ENCODE measurements at places on chromosomes 7 and 10.

DNA sequence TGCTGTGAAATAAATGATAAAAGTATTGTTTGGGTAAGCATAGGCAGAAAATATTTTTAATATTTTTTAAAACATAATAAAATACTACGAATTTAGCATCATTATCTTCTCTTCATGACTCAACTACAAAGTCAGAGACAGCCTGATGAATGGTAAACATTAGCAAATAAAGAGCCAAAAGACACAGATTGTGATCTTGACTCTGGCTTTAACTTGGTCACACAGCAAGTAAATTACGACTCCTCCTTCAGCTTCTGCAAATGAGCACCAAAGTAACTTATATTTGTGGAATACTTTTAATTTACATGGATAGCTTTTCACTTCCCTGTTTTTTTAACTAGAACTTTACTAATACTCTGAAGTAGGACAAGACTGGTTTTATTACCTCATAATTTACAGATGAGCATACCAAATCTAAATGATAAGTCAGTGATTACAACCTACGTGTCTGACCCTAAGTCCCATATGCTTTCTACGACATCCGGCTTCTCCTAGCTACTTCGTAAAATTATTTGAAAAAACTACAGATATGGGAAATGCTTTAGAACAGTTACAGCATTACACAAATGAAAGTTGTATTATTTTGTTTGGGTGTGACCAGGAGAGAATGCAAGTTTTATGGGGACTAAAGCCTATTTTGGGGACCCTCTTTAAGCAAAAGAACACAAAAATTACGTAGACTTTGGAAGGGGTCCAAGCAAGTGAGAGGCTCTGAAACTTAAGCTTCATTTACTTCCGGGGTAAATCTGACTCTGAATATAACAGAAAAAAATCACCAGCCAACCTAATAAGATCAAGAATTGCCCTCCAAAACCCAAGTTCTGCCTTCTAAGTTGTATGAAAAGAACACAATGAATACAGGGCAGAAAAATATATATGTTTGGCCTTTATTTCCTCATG is 133.8 kb downstream of the CPEB3 start:
- DNase-seq: no peak

- no peak for DNase-seq
These were observed 6.2 kb downstream of the AGK start for GRCh38 chr7:141557360-141557759.

- no peak for DNase-seq
These were observed 81.1 kb upstream of the STEAP1B start for GRCh38 chr7:22581099-22581498.

DNA sequence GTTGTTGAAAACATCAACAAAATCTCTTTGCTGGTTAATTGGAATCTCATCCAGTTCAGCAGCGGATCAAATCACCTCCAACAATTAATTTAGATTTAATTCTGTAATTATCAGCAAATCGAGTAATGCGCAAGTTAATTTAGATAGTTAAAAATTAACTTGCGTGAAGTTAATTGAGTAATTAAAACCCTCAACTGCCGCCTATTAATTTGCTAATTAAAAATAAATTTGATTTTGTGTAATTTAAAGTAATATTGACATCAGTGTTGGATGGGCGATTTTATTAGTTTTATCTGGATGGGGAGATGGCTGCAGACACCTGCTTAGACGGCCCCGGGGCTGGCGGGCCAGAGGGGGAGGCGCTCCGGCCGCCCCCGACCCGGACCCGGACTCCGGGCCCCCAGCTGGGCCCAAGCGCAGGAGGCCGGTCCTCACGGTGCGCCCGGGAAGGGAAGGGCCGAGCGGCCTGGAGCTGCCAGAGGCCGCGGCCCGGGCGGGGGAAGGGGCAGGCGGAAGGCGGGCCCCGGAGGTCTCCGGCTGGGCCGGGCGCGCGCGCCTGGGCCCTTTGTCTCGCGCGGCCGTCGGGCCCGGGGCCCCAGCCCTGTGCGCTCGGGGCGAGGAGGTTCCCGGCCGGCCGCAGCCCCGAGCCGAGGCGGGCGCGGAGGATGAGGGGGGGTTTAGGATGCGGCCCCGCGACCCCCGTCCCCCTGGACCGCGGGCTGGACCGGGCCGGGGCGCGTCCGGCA is 3.3 kb upstream of the UNCX start:
- no peak for DNase-seq

DNA sequence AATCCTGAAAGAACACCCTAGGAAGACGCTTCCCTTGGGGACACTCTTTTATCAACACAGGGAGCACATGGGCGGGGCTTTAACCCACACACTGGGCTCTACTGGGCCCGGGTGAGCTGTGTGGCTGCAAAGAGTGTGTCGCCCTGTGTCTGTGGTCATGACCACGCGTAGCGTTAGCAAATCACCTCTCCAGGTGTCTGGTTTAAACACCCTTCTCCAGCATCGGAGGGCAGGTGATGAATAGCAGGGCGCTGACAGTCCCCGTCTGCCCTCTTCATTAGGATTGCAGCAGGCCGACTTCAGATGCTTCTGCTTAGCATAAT is 127.7 kb downstream of the ADARB2 start:
- DNase-seq: no peak

DNA sequence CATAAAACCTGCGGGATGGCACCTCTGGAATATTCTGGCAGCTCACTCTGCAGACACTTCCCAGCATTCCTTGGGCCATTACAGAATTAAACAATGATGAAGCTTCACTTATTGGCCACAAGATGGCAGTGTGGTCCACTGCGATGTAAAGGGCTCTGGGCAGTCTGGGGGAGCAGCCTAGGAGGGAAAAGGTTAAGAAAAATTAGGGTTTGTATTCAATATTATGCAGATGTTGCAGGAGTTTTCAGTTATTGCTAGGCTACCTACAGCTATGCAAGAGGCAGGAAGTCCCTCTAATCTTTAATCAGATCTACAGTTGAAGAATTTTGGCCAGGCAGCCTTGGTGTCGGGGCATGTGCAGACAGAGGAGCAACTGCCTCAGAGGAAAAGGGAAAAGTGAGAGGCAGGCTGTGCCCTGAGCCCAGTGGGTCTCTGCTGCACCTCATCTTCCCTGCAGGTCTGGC is 233.2 kb upstream of the PRSS1 start:
- DNase-seq: no peak

GRCh38 chr7:124943472-124943871 is 13.8 kb upstream of the POT1 start:
- no peak for DNase-seq

GRCh38 chr7:42431873-42432272 is 194.9 kb upstream of the GLI3 start:
- no peak for DNase-seq

GRCh38 chr7:42570944-42571343 is 333.9 kb upstream of the GLI3 start:
- DNase-seq: no peak

DNA sequence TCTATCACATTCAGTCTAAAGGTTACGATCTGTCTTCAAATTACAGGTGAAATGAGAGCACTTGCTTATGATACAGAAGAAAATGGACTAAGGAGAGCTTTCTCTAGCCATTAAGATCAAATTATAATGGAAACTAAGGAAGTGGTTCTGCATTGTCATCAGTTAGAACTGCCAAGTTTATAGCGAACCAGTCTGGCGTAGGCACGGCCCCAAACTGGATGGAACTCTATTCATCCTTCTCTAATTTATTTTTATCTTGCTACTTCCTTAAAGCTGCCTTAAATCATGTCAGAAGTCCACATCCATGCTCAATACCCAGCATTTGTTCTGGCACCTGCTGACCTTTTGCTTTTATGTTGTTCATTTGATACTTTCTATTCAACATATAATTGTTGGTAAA is 63.7 kb upstream of the APBB1IP start:
- DNase-seq: no peak

GRCh38 chr10:4028027-4028471 is 243.0 kb upstream of the KLF6 start:
- no peak for DNase-seq

- DNase-seq: no peak
These were observed 673.8 kb downstream of the INHBA start for GRCh38 chr7:41029072-41029499.

GRCh38 chr7:123492485-123492884 is 41.9 kb downstream of the IQUB start:
- DNase-seq: no peak

DNA sequence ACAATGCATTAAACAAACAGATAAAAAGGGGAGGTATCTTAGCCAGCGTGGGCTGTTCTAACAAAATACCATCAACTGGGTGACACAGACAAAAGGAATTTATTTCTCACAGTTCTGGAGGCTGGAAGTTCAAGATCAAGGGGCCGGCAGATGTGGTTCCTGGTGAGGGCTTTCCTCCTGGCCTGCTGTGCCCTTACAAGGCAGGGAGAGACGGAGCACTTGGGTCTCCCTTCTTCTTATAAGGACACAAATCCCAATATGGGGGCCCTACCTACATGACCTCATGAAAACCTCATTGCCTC is 281.6 kb upstream of the KLF14 start:
- no peak for DNase-seq

GRCh38 chr10:48414778-48415177 is 108.3 kb downstream of the MAPK8 start:
- no peak for DNase-seq

DNA sequence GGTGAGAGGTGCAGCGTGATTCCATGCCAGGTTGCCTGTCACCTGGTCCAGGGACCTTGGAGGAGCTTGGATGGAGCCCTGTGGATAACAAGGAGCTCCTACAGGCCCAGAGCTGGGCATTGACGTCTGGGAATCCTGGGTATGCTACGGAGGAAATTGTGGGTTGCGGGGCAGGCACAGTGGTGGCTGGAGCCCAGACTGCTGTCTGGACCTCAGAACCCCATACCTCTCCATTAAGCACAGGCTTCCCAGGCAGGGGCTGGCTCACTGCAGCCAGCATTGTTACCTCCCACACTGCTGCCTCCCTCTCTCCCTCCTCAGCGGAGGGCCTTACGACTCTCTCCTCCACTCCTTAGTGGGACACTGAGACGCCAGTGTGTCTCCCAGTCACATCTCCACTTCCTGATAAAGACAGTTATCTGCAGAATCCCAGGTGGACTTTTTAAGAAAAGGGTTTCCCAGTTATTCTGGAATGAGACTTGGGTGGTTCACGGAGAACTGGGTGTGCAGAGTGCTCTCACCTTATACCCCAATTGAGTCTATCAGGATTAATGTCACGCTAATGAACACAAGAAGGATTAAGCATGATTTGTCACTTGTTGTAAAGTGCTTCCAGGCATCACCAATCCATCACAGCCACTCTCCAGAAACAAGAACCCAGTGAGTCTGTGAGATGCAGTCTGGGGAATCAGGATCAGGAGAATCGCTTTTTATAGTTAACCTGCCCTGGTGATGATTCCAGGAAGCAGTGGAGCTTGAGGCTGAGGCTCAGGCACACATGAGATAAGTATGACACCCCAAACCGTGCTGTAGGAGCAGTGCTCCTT is 309.4 kb downstream of the RPS24 start:
- DNase-seq: no peak

GRCh38 chr10:78968943-78969342 is 99.8 kb upstream of the ZMIZ1 start:
- DNase-seq: no peak
